Activated CD8-positive, alpha-beta memory T cell treated with anti-CD3 and anti-CD28 coated beads for 1 hour (primary cell): ENCODE measurements at places on chromosomes 4 and X.
A peak's percentile ranks its signal among the peaks of the same experiment; 100 is the strongest.

DNA sequence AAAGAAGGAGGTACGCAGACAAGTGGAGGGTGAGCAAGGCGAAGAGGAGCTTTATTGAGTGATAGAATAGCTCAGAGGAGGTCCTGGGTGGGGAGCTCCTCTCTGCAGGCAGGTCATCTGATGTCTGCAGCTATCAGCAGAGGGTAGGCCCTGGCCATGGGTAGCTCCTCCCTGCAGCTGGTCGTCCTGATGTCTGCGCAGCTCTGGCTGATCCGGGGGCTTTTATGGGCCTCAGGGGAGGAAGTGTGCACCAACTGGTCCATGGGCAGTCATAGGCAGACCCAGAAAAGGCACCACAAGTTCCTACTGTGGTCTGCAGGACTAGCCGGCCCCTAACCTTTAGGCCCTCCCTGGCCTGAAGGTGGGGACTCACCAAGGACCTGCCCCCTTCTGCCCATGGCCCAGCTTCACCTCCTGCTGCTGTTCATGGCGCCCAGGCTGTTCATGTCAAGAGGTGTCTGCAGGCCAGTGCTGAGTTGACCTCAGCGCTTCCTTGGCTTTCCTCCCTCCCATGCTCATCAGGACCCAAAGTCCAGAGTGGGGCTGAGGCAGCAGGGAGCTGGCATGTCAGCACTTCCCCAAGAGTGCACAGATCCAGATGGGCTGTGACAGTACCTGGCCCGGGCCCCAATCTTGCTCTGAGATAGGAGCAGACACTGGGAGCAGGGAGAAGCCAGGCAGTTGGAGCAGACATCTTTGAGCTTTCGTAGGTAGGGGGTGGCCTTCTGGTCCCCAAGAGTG is 46.1 kb downstream of the ARAP2 start:
- DNase-seq = no peak

GRCh38 chr4:7680731-7681130 is 246.0 kb upstream of the PSAPL1 start:
- no peak for DNase-seq

- DNase-seq = no peak
Observed at GRCh38 chrX:101482296-101482695, 3.0 kb upstream of the ARMCX4 start.

GRCh38 chrX:12954981-12955380 is 19.9 kb upstream of the TMSB4X start:
- DNase-seq = no peak

- DNase-seq = no peak
Observed at GRCh38 chr4:106493086-106493485, 124.5 kb upstream of the GIMD1 start.

- no peak for DNase-seq
Observed at GRCh38 chr4:106258145-106259045, 57.6 kb downstream of the TBCK start.

GRCh38 chr4:143514497-143514896 is 995 bp downstream of the SMARCA5 start:
- DNase-seq = no peak

DNA sequence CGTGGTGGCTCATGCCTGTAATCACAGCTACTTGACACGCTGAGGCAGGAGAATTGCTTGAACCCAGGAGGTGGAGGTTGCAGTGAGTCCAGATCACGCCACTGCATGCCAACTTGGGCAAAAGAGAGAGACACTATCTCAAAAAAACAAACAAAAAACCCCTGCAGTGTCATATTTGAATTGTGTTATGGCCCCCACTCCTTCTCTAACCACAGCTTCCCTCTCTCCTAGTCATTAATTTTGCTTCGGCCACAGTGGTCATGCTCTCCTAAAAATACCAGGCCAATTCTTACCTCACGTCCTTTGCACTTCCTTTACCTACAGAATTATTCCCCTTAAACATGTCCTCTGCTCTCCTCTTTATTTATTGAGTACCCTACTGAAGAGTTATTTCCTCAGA is 206.1 kb downstream of the PPP3CA start:
- no peak for DNase-seq

- no peak for DNase-seq
Observed at GRCh38 chr4:170109586-170110284, 20.0 kb upstream of the AADAT start.

- DNase-seq = peak; percentile 27
Observed at GRCh38 chr4:37685823-37686372, 278 bp downstream of the RELL1 start.

GRCh38 chr4:40502220-40502619 is 127.4 kb downstream of the RBM47 start:
- no peak for DNase-seq

DNA sequence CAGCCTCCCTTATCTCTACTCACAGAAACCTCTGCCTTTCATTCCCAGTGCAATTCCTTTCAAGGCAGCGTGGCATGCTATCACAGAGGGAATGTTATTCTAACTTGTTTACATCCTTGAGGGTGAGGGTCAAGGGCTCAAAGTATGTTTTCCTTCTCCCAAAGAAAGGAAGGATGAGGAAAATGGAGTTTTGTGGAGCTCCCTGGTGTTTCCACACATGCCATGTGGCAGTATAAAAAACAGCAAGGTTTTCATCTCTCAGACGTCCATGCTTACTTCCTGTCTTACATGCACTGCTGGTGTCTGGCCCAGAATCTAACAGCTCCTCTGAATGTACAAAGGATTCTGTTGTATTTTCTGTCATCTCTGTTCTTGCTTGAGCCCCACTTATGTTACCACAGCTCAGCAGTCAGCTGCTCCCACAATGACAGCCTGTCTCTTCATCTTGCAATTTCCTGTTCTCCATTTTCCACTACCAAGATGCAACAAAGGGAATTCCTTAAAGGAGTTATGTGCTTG is 128.0 kb downstream of the SNCA start:
- DNase-seq = no peak

DNA sequence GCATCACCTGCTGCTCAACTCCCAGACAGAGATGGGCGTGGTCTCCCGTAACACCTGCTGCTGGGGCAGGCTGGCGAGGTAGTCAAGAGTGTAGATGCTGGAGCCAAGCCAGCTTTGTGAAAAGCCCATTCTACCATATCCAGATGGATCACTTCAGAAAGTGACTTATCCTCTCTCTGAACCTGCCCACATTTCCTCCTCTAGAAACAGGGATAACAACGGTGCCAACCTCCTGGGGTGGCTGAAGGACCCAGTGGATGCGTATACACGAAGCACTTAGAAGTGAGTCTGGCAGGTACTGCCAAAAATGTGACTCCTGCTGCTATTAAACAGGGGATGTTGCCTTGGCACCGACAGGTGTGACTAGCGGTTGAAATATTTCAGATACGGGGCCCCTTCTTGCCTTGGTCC is 95.8 kb downstream of the SORBS2 start:
- DNase-seq = no peak

DNA sequence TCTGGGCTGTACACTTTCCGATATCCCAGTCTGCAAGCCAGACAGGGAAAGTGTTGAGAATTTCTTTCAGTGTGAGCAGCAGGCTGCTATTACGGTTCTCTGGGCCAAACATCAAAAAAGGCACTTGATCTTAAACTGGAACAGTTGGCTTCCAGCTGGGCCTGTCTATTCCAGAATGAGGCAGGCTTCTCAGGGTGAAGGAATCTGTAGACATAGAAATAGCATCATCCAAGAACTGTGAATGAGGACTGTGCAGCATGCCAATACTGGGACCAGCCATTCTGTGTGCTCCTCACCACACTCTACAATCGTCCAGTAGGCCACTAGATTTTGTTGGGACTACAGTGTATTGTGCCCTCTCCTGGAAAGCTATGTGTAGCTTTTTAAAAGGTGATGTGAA is 31.1 kb downstream of the ART3 start:
- no peak for DNase-seq

GRCh38 chr4:77586951-77587383 is 18.7 kb upstream of the CXCL13 start:
- DNase-seq = peak; percentile 1

DNA sequence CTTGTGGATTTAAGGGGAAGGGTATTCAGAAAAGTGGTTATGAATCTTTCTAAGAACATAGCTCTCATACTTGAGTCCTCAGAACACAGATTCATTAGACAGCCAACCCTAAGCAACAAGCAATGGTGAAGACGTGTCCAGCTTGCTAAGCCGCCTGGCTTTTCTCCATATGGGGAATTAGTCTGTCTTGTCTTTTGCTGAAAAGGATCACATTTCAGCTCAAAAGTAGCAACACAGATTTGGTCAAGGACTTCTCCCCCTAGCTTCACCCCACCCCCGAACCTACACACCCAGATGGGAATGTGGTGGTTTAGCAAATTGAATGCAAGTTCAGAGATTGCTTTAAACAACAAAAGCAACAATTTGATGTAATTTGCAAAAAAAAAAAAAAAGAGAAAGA is 103.3 kb upstream of the RASGEF1B start:
- no peak for DNase-seq

DNA sequence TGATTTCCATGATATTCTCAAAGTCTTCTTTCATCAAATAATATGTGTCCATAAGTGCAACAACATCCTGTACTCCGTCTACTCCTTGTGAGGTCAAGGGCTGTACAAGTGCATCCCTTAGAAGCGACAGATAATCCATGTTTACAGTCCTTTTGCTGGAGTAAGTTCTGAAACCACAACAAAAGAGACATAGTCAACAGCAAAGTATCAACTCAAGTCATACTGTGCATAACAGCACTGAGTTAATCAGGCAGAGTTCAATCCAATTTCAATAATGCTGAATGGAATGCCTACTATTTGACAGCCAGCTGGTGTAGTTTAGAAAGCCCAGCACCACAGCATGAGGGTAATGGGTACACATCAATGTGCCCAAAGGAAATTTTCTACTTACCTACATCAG is 74.5 kb downstream of the RFC1 start:
- DNase-seq = no peak

GRCh38 chrX:17042037-17042436 is 95.6 kb downstream of the REPS2 start:
- DNase-seq = no peak

DNA sequence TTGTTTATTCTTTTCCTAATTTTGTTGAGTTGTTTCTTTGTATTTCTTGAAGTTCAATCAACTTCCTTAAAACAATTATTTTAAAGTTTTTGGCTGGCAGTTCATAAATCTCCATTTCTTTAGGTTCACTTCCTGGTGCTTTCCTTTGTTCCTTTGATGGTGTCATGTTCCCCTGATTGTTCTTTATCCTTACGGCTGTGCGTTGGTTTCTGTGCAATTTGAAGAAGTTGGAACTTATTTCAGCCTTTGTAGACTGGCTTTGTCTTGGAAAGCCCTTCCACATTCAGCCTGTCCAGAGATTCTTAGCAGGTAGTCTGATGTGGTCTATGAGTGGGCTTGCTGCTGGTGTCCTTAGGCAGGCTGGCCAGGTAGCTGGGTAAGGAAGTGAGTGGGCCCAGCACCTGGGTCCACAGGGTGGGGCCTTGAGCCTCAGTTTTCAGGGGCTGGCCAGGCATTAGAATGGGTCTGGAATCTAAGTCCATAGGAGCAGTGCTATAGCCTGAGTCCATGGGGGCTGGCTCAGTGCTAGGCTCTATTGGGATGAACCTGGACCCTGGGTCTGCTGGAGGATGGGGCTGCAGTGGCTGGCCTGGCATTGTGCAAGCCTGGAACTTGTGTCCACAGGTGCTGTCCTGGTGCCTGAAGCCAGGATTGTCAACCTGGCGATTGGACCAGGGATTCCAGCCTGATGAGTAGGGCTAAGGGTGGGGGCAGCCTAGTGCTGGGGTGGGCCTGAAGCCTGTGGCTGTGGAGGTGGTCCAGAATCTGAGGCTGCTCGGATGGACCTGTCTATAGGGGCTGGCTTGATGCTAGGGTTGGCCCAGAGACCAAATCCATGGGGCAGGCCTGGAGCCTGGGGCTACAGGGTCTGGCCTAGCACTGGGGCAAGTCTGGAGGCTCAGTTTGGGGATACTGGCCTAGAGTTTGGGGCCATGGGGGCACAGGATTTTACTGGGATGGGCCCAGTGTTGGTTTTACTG is 152.4 kb downstream of the STAG2 start:
- DNase-seq = no peak

DNA sequence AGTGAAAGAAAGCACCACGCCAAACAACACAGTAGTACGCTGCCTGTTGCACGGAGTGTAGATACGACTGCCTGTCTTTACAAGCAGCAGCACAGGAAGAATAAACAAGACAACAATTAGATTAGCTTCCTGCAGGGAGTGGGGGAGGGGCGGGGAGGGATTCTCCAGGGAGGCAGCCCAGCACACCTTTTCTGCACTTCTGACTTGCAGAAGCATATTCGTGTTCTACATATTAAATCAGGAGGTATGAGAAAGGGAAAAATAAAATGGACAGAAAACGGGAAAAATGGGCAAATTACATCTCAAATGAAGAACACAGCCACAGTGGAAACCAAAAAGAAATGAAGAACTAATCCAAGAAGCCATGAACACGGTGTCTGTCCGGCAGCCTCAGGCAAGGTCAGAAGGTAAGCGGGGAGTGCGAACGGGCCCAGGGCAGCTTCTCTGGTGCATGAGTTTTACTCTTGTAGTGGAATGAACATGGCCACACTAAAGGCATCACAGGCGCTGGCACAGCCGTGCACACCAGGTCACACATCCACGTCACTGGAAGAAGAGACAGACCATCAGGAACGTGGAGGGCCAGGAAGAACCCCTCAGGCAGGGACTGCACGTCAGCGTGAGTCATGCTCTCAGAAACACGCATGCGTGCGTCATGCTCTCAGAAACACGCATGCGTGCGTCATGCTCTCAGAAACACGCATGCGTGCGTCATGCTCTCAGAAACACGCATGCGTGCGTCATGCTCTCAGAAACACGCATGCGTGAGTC is 20.1 kb upstream of the ADRA2C start:
- no peak for DNase-seq

DNA sequence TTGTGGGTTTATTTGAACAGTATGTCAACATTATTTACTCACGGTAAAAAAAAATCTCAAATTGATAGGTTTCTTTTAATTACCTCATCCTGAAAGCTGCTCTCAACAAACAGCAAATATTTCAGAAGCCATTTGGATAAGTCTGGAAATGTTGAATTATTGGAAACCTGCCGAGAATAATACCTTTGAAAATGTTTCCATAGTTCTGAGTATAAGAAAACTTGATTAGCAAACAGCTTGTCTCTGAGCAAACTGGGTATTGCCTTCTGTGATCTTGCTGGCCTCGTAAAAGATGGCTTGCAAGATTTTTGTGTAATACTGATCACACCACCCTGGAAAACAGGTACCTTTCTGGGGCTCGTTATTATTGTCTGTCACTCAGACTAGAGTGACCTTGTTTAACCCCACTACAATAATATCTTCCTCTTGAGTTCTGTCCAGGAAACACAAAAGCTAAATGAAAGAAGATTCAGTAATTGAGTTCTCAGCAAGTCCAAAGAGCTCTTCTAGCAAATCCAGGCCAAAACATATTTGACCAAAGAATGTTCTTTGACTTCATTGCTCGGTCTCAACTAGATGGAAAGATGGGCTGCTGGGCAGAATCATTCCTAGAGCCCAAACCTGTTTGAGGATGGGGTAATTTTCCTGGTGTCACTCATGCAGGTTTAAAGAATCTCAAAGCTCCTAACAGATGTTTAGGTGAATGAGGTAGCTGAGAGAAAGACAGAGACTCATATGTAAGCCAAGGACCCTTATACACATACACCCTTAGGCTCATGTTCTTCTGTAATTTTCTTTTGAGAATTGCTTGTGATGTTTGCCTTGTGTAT is 255.6 kb upstream of the JADE1 start:
- no peak for DNase-seq
